Fibroblast of skin of left biceps (primary cell): ENCODE measurements at places on chromosomes 2 and 18.

DNA sequence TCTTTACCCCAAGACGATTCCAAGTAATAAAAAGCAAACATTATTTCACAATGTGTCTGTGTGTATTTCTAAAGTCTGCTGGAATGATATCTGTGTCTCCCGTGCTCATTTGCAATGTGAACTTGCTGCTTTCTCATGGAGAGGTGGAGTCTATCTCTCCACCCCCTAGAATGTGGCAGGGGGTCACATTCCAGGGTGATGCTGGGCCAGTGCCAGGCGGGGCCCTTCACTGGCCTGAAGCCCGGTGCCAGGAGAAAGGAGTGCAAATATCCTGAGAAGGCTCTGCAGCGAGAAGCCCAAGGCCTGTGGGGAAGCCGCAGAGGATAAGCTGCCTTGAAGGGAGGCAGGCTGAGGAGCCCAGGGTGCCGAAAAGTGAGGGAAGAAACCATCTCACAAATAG lies 26.8 kb upstream of the LDLRAD4 start:
- no peak for DNase-seq

- DNase-seq, result no peak
Measured at GRCh38 chr2:153005071-153005730, 286.8 kb downstream of the ARL6IP6 start.

- no peak for DNase-seq
Measured at GRCh38 chr2:213932-214693, 49.7 kb downstream of the SH3YL1 start.

DNA sequence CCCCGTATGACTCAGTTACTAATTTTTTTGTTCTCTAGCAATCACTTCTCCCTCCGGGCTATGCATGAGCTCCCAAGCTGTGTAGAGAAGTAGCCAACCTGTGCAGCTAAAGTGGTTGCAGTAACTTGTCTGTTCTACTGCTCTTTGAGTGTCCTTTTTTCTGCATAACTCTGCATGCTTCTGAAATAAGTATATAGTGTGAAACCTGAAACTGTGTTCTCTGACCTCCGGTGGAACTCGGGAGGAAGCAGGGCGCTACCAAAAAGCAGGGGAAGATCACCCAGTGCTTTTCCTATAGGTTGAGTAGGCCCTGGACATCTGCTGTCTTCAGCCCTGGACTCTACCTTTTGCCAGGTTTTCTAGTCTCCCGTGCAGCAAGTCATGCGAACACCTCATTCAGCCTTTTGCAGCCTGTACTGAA lies 47.8 kb downstream of the PHLPP1 start:
- no peak for DNase-seq

DNA sequence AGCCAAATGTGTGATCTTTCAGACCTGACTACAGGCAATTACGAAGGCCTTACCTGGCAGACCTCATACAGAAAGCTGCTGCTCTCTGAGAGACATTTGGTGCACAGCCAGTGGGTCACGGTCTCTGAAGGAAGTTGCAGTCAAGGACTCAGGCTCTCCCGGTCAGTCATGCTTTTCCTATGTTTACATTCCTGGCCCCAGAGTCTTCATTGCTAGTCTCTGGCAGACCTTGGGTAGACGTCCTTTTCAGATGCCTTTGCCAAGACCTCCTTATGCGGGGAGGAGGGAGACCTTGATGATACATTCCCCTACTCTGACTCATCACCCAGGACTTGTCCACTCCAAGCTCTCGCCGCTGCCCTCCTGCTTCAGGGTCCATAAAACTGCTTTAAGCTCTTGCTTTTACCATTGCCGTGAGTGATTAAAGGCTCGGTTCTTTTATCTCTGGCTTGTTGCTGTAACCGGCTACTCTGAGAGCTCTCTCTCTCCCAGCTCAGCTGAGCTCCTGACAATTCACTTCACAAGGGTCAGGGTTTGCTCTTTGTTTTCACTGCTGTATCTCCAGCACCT lies 62.0 kb upstream of the SLC35F5 start:
- DNase-seq, result peak; percentile 71

- no peak for DNase-seq
Measured at GRCh38 chr2:29024882-29025430, 43.9 kb downstream of the TOGARAM2 start.
